CD4-positive, alpha-beta memory T cell (primary cell): ENCODE measurements at places on chromosomes 3 and 15. TPM values are rescaled to one million over a fixed set of nuclear protein-coding genes. Genes with fewer than 3 reads are reported as not detected.

- H3K4me3 ChIP-seq = no peak overlapping the region
- H3K36me3 ChIP-seq = no peaks in the 10 kb centered on the region
- H3K27ac ChIP-seq = no peak overlapping the region
- no peak for DNase-seq
- no peaks in the 10 kb centered on the region for H3K4me1 ChIP-seq
Observed at GRCh38 chr15:68729789-68730411, 90.8 kb downstream of the ANP32A start.

GRCh38 chr3:5542472-5542871, 355.0 kb downstream of the EDEM1 start:
- no peaks in the 10 kb centered on the region for H3K4me1 ChIP-seq
- H3K4me3 ChIP-seq = no peak overlapping the region
- no peaks in the 10 kb centered on the region for H3K36me3 ChIP-seq
- no peak overlapping the region for H3K27ac ChIP-seq

Gene SLC28A1
- not detected for polyA plus RNA-seq

GRCh38 chr3:188507244-188507720, 353.3 kb downstream of the LPP start:
- no peak overlapping the region for H3K4me3 ChIP-seq
- no peaks in the 10 kb centered on the region for H3K27me3 ChIP-seq
- no peak for DNase-seq
- no peak overlapping the region for H3K27ac ChIP-seq
- H3K36me3 ChIP-seq = no peaks in the 10 kb centered on the region

DNA sequence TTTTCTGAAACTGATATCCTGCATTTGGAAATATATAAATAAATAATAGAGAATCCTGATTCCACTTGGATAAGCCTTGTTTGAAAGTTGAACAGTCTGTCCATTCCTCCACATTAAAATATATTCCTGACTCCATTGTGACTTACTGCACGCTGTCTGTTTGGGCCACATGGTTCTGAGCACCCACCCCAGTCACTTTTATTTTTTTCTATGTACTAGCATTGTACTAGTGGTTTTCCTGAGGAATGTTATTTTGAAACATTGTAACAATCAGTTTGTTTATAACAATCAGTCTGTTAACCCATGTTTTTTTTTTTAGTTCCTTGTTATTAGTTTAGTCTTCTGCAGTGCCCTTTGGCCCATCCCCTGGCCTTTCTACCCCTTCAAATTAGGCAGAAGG, 87.4 kb upstream of the CCNL1 start:
- H3K36me3 ChIP-seq = no peaks in the 10 kb centered on the region
- no peak overlapping the region for H3K4me3 ChIP-seq
- DNase-seq = no peak
- no peaks in the 10 kb centered on the region for H3K27me3 ChIP-seq
- no peak overlapping the region for H3K27ac ChIP-seq
- no peaks in the 10 kb centered on the region for H3K4me1 ChIP-seq

GRCh38 chr3:181723625-181724191, 12.0 kb downstream of the SOX2 start:
- H3K27ac ChIP-seq = no peak overlapping the region
- peaks cover 78% of the 10 kb centered on the region for H3K27me3 ChIP-seq
- no peak overlapping the region for H3K4me3 ChIP-seq

Gene CLRN1
- not detected for polyA plus RNA-seq

Gene OR5H15
- not detected for polyA plus RNA-seq

Gene MST1R
- polyA plus RNA-seq = 0.38 TPM

Gene ANKRD63
- polyA plus RNA-seq = not detected

- H3K27ac ChIP-seq = peak overlapping the region; percentile 53
- peak overlapping the region; percentile 67 for H3K4me3 ChIP-seq
- H3K36me3 ChIP-seq = no peaks in the 10 kb centered on the region
- DNase-seq = peak; percentile 47
- peaks cover 53% of the 10 kb centered on the region for H3K4me1 ChIP-seq
Observed at GRCh38 chr15:56244038-56244810, 545 bp upstream of the RFX7 start.

DNA sequence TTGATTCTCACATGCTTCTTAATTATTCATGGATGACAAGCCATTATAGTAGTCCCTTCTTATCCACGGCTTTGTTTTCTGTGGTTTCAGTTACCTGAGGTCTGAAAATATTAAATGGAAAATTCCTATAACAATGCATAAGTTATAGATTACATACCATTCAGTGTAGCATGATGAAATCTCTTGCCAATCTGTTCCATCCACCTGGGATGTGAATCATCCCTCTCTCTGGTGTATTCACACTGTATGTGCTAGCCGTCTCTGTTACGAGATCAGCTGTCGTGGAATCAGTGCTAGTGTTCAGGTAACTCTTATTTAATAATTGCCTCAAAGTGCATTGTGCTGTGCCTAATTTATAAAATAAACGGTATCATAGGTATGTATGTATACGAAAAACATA, 5.2 kb downstream of the WDR5B start:
- H3K27ac ChIP-seq = no peak overlapping the region
- peaks cover 23% of the 10 kb centered on the region for H3K4me1 ChIP-seq
- no peaks in the 10 kb centered on the region for H3K27me3 ChIP-seq
- H3K4me3 ChIP-seq = no peak overlapping the region

Gene LIPC
- polyA plus RNA-seq = 2.4 TPM

DNA sequence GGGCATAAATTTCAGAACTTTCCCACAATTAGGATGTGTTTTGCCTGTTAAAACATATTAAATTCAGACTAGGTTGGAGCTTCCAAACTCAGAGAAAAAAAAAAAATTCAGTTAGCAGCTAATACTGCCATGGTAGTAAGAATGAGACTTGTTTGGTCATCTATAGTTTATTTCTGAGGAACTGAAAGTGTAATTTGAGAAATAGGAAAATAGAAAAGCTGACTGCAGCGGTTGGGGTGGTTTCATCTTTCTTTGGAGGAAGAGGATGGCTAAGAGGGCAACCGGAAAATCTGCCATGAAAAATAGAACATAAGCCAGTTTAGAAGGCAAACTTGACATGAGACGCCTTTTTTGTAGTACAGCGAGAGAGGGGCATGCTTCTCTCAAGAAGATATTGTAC, 371.2 kb upstream of the ROBO2 start:
- no peaks in the 10 kb centered on the region for H3K4me1 ChIP-seq
- no peaks in the 10 kb centered on the region for H3K27me3 ChIP-seq

DNA sequence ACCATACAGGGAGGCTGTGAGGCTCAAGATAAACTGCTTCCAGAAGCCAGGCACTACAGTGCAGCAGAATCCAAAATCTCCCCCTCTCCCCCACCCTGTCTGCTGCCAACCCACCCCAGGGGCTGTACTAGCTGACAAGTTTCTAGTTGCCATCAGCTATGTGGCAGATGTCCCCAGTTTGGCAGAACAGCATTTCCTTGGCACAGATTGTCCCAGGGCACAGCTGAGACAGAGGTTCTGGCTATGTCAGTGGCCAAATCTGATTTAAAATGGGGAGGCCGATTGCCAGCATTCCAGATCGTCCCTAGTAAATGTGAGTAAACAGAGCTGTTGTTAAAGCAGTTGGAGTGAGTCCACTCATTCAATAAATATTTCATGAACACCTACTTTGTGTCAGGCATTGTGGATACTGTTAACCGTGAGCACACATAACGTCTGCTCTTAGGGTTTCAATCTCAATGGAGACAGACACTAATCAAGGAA, 28.0 kb upstream of the CCDC174 start:
- no peak for DNase-seq
- no peaks in the 10 kb centered on the region for H3K4me1 ChIP-seq
- H3K27me3 ChIP-seq = no peaks in the 10 kb centered on the region

- no peak for DNase-seq
- no peak overlapping the region for H3K27ac ChIP-seq
- no peaks in the 10 kb centered on the region for H3K27me3 ChIP-seq
- no peak overlapping the region for H3K4me3 ChIP-seq
Observed at GRCh38 chr15:40595773-40596172, 1.7 kb downstream of the KNL1 start.

Gene SLC12A8
- not detected for polyA plus RNA-seq

DNA sequence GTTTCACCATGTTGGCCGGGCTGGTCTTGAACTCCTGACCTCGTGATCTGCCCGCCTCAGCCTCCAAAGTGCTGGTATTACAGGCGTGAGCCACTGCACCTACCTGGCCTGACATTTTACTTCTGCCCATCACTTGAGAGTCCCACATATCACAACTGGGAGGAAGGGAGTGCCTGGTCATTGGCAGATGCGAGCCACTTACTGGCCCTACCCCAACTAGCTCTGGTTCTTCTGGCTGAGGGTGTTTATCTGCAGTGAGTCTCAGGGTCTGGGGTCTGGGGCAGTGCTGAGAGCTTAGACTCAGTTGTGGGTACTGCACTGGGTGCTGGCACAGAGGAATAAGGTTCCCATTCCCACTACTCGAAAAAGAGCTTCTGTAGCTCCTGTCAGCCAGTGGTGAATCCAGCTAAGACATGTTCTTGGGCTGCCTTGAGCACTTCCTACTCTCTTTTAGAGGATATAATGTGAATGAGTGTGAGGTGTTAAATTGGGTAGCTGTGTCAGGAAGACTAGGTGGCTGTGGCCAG, 30.2 kb downstream of the DAG1 start:
- H3K36me3 ChIP-seq = peaks cover 3% of the 10 kb centered on the region
- no peaks in the 10 kb centered on the region for H3K27me3 ChIP-seq
- no peaks in the 10 kb centered on the region for H3K4me1 ChIP-seq
- no peak overlapping the region for H3K27ac ChIP-seq
- DNase-seq = no peak

DNA sequence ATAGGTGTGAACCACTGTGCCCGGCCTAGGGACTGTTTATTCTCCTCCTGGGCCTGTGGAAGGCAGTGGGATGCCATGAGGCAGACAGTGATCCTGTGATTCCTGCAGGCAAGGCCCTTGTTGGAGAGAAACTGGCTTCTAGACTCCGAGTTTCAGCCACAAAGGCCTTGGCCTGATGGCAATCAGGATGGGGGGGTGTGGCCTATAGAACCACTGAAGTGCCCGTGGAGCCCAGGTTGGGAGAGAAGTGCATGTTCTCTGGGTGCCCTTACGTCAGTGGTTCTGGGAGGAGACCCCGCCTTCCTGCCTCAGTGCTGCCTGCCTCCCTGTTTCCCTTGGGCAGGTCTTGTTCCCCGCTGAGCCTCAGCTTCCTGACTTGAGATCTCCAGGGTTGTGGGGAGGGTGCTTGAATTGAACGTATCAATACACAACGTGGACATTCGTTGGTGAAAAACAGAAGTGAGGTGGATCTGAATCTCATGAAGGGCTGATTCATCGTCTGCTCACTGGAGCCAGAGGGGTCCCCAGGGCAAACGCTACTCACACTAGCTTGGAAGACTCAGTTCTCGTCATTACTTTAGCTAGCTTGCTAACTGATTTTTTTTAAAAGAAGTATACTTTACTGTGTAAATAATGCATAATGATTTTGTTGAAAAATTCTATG, 31.8 kb downstream of the IRAK2 start:
- peaks cover 5% of the 10 kb centered on the region for H3K36me3 ChIP-seq
- no peak for DNase-seq
- H3K27me3 ChIP-seq = no peaks in the 10 kb centered on the region
- H3K4me1 ChIP-seq = peaks cover 96% of the 10 kb centered on the region
- H3K4me3 ChIP-seq = no peak overlapping the region

Gene HTD2
- 28.8 TPM for polyA plus RNA-seq

DNA sequence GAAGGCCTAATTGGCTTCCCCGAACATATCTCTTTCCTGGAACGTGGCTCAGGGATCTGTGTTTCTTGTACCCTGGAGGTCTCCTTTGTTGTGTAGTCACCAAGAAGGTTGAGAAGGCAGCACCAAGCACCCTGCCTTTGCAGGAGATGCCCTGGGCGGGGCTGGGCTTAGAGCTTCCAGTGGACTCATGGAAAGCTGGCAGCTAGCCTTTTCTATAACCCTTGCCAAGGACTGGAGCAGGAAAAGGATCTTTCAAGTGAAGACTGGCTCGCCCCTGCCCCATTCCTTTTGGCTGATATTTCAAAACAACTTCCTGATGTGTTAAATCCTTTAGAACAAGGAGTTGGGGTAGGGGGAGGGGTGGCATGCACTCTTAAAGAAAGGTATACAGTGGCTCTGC, 58.9 kb upstream of the EPHA6 start:
- no peaks in the 10 kb centered on the region for H3K27me3 ChIP-seq
- H3K4me3 ChIP-seq = no peak overlapping the region
- H3K4me1 ChIP-seq = no peaks in the 10 kb centered on the region

GRCh38 chr3:118980832-118981231, 53.8 kb downstream of the IGSF11 start:
- no peak overlapping the region for H3K4me3 ChIP-seq
- no peak for DNase-seq
- no peaks in the 10 kb centered on the region for H3K4me1 ChIP-seq
- H3K27ac ChIP-seq = no peak overlapping the region

GRCh38 chr3:48826451-48826850, 21.2 kb downstream of the PRKAR2A start:
- H3K4me3 ChIP-seq = no peak overlapping the region
- H3K27ac ChIP-seq = no peak overlapping the region
- no peaks in the 10 kb centered on the region for H3K36me3 ChIP-seq
- peaks cover 5% of the 10 kb centered on the region for H3K4me1 ChIP-seq

Gene PLA2G4D
- polyA plus RNA-seq = not detected

- DNase-seq = no peak
- no peak overlapping the region for H3K27ac ChIP-seq
- peaks cover 3% of the 10 kb centered on the region for H3K4me1 ChIP-seq
- no peak overlapping the region for H3K4me3 ChIP-seq
- no peaks in the 10 kb centered on the region for H3K36me3 ChIP-seq
- H3K27me3 ChIP-seq = no peaks in the 10 kb centered on the region
Observed at GRCh38 chr3:186264608-186265400, 97.2 kb downstream of the DGKG start.

DNA sequence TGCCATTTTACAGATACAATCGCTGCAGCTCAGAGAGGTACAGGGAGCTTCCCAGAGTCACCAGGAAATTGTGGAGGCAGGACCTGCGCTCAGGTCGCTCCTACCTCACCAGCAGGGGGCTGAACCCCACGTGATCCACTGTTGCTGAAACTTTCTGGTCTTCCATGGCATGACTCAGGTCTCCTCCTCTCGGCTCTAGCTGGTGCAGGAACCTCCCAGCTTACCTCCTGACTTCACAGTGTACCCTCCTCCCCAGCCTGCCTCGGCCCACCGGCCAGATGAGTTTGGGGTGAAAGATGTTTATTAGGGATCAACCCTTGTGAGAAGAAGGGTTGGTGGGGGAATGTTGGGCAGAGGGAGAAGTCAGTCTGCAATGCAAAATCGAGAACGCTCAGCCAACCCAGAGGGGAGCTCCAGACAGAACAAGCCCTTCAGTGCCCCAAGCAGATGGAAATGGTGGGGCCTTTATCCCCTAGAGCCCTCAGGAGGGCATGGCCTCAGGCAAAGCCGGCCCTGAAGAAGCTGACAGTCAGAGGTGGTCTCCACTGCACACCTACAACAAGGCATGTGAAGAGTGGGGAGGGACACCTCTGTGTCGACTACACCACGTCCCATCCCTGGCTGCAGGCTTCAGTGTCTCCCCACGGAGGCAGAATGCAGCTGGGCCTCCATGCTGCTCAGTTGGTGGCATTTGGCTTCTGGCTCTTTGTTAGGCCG, 118.6 kb upstream of the PRR20G start:
- no peaks in the 10 kb centered on the region for H3K36me3 ChIP-seq
- H3K27ac ChIP-seq = no peak overlapping the region
- DNase-seq = no peak
- H3K27me3 ChIP-seq = no peaks in the 10 kb centered on the region
